ENCODE measurements at places on chromosomes 5 and 9.
A peak's percentile ranks its signal among the peaks of the same experiment; 100 is the strongest.

DNA sequence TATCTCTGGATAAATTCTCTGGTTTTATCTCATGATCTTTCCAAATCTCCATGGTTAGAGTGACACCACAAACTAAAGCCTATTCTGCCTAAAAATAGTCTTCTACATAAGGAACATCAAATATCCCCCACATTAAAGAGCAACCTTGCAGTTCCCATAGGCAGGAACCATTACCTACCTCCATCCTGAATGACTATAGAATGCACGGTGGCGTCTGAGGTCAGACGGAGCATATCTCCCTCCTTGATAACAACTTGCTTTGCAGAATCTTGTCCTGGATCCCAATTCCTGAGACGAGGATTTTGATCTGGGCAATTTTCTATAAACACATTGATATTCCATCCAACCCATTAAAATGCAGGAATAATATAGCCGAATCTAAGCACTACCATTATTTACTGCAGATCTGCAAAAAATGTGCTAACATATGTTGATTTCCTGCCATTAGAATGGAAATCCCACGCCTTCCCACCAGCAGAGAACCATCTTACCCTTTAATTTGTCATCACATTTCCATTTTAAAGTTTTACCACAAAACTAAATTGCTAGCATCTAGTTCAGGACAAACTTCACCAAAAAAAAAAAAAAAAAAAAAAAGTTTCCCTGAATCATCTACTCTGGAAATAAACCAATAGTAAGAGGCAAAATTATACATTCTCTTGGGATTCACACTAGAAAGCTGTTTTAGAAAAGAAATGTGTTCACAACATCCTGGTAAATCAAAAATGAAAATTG, 22.1 kb downstream of the CEMIP2 start:
- DNase-seq, result no peak

- no peak for DNase-seq
Observed at GRCh38 chr5:2658447-2658846, 93.0 kb downstream of the IRX2 start.

DNA sequence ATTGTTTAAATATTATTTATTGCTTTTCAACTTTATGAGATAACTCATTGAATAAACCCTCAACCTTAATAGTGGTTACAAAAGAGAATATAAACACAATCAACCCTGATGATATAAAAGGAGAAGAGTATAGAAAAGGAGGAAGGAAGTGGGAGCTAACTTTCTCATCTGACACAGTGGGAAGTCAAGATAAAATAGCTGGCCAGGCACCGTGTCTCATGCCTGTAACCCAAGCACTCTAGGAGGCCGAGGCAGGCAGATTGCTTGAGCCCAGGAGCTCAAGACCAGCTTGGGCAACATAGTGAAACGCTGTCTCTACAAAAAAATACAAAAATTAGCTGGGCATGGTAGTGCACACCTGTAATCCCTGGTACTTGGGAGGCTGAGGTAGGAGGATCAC, 93.5 kb downstream of the PPP2R2B start:
- DNase-seq, result no peak

DNA sequence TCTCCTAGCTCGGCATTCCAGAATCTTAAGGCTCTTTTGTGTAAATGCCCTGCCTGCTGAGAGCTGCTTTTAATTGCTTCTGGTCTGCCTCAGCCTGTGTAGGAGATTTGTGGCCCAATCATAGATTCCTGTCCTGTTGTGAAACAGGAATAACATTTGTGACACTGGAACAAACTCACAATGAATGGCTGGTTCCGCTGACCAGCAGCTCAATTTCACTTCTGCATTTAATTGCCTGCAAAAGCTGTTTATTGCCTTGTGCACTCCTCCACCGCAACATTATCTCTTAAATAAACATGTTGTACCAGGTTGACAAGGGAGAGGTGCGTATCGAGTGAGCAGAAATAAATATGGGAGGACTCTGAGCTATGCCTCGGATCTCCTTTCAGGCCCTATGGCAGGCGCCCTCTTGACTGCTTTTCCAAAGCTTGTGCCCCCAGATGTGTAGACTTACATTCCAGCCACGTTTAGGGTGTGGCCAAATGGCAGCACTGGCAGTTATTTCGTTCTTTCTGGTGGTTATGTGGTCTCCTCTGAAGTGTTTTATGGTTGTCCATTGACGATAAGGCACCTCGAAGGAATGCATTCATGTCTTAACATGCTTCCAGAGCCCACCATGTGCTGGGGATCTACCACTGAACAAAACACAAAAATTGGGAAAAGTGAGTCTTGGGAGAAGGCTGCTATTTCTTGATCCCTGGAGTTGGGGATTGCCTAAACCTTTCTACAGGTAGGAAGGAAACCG, 58.1 kb downstream of the DMRT1 start:
- DNase-seq, result no peak

- DNase-seq, result no peak
Observed at GRCh38 chr9:129341171-129341986, 163.3 kb upstream of the IER5L start.

- DNase-seq, result no peak
Observed at GRCh38 chr9:133054966-133055365, 6.8 kb upstream of the CEL start.

GRCh38 chr5:180084638-180085561, 13.3 kb upstream of the RNF130 start:
- no peak for DNase-seq

- no peak for DNase-seq
Observed at GRCh38 chr5:112784726-112785125, 47.0 kb downstream of the APC start.

DNA sequence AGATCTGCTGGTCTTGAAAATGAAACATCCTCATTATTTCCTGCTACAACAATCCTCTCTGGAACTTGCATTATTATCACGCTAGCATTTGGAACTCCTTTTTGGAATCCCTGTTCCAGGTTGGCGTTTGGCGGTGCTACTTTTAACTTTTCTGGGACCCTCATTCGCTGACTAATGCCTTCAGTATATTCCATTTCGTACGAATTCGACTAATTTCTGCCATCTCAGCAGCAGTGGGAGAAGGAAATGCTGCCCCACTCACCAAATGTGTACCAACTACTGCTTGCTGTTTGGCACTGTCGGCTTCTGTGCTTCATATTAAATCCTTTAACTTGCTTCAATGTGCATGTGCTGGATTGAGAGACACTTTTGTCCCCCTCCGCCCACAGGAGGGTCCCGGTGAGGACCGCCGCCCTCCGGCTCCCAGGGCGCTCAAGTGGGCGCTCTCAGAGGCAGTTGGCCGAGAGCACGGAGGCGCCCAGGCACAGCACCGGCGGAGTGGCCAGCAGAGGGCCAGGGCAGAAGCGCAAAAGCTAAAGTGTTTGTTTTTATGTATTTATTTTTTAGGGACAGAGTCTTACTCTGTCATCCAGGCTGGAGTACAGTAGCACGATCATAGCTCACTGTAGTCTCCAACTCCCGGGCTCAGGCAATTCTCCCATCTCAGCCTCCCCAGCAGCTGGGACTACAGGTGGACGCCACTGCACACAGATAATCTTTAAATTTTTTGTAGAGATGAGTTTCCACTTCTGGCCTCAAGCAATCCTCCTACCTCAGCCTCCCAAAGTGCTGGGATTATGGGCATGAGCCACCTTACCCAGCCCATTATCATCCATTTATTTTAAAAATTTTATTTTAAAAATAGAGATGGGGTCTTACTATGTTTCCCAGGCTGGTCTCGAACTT, 11.9 kb downstream of the PDE6A start:
- DNase-seq, result peak; percentile 6

DNA sequence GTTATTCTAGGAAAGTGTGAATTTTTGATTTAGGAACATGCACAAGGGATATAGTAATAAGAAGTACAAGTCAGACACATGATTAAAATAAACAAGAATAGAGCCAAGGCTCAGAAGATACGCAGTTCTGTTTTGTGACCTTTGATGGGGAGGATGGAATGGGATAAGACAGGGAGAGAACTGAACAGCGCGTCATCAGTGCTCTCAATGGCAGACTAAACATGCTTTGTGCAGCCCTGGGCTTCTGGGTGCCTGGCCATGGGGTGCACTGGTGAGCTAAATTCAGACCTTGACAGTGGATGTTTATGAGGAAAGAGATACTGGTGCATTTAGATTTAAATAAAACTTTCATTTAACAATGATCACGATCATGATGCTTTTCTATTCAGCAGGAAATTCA, 309.7 kb downstream of the ARHGEF28 start:
- no peak for DNase-seq

- DNase-seq, result no peak
Observed at GRCh38 chr5:24854350-24854749, 209.6 kb upstream of the CDH10 start.

Measured in CD4-positive, alpha-beta T cell treated with Interleukin-6 for 4 hours (primary cell).